ENCODE measurements at places on chromosomes 7 and 10.

GRCh38 chr10:70666960-70667798 lies 5.1 kb upstream of the ADAMTS14 start:
- peaks cover 26% of the 10 kb centered on the region for H3K27me3 ChIP-seq
- no peak for DNase-seq
- H3K27ac ChIP-seq, result no peak overlapping the region
- H3K4me1 ChIP-seq, result peaks cover 20% of the 10 kb centered on the region
- H3K4me3 ChIP-seq, result no peak overlapping the region

- no peaks in the 10 kb centered on the region for H3K27me3 ChIP-seq
- peak overlapping the region; percentile 32 for H3K27ac ChIP-seq
- no peaks in the 10 kb centered on the region for H3K36me3 ChIP-seq
- no peak for DNase-seq
- H3K4me3 ChIP-seq, result no peak overlapping the region
Measured at GRCh38 chr10:69497231-69497561, 45.9 kb downstream of the TSPAN15 start.

DNA sequence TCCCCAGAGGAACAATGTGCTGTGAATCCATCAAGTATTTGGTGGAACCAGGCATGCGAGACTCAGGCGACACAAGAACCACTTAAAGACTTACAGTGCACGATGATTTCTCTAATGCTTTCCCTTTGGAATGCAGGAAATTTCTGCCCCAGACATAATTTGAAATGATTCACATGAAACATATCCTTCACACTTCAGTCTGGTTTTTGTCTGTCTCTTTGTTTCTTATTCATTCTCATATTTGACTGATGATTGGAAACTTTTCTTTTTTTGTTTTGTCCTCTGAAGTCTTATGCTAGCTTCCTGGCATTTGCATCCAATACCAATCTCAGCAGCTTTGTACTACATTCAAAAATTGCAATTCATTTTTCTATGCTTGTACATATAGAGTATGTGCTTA lies 502.8 kb downstream of the PHTF2 start:
- H3K36me3 ChIP-seq, result no peaks in the 10 kb centered on the region
- DNase-seq, result no peak
- no peak overlapping the region for H3K4me3 ChIP-seq
- peaks cover 9% of the 10 kb centered on the region for H3K27me3 ChIP-seq
- H3K27ac ChIP-seq, result no peak overlapping the region

- no peaks in the 10 kb centered on the region for H3K4me1 ChIP-seq
- H3K27me3 ChIP-seq, result peaks cover 69% of the 10 kb centered on the region
- no peak for DNase-seq
- no peak overlapping the region for H3K27ac ChIP-seq
- H3K36me3 ChIP-seq, result no peaks in the 10 kb centered on the region
Measured at GRCh38 chr7:82167558-82168314, 275.8 kb downstream of the CACNA2D1 start.

DNA sequence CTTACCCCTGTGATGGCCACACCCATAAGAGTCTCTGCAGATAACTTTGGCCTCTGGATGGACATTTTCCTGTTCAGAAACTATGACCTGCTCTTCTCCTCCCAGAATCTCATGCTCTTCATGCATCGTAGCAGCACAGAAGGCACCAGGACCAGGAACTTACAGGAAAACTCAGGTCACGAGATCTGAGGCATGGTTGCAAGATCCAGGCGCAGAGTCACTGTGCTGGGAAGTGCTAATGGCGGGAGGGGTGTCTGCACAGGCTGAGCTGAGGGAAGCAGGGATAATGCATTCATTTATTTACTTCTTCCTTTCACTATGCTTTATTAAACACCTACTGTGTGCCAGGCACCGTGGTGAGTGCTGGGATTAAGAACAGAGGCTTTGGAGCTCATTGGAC lies 48.2 kb upstream of the LOXL4 start:
- no peak for DNase-seq
- no peak overlapping the region for H3K4me3 ChIP-seq
- H3K36me3 ChIP-seq, result peaks cover 9% of the 10 kb centered on the region
- H3K27me3 ChIP-seq, result no peaks in the 10 kb centered on the region
- H3K27ac ChIP-seq, result no peak overlapping the region

DNA sequence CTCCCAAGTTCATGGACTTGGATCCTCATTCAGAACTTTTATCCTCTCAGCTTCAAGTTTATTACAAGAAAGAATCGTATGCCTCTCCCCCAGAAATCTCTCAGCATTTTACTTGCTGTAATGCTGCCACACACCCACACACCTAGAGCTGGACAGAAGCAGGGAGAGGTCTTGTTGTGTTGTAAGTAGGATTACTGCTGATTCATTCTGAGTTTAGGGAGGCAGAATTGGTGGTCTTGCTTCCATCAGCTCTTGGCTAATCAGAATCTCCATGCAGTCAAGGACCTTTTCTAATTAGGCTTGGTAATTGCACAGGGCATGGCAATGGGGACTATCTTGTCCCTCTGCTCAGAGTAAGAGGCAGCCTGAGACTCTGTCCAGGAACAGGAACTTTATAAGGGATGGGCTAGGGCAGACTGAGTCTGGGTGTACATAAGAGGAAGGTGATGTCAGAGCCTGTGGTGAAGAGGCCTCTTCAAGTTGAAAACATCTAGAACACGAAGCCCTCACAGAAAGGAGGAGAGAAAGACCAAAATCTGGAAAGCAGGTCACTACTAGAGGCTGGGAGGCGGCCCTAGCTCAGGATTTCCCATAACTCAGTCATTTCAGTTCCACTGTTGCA lies 7.0 kb upstream of the PTPRE start:
- peaks cover 5% of the 10 kb centered on the region for H3K4me1 ChIP-seq
- DNase-seq, result no peak
- H3K4me3 ChIP-seq, result no peak overlapping the region
- no peak overlapping the region for H3K27ac ChIP-seq
- H3K27me3 ChIP-seq, result no peaks in the 10 kb centered on the region

Data from MCF 10A (cell line).